ENCODE measurements at places on chromosomes 4 and X.

GRCh38 chr4:127575888-127576287, 56.9 kb upstream of the INTU start:
- no peak for DNase-seq

DNA sequence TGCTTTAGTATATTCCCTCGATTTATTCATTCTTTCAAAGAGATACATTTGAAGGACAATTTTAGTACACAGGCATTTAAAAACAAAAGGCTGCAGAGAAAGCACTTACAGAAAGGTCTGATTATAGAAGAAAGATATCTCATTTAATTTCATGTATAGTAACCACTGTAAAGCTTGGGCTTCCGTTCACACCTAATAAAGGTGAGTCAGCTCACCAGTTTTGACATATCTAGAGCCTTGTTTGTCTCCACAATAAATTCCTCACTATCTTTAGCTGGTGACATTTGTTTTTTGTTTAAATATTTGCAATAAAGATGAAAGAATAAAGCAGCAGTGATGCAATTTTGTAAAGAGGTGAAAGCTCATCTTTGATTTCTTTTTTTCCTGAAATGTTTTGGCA, 1.1 kb upstream of the EPHA5 start:
- DNase-seq, result peak; percentile 1

- DNase-seq, result no peak
Observed at GRCh38 chrX:73913580-73913979, 350.6 kb downstream of the CHIC1 start.

DNA sequence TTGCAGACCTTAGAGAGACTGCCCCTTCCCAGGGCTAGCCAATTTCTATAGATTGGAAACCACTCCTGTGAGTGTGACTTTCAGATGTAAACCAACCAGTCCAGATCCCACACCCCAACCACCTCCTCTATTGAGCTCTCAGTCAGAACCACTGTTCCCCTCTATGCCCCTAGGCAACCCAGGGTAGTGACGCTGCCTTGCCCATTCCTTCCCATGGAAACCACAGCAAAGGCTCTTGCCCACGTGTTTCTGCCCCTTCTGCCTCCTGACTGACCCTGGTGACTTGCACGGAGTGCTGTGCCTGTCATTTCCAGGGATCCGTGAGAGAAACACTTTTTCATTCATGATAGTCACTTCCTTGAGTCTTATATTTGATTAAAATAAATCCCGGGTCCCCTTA, 32.4 kb downstream of the CYTL1 start:
- DNase-seq, result no peak

- DNase-seq, result no peak
Observed at GRCh38 chr4:123163501-123163900, 233.1 kb upstream of the SPRY1 start.

Data from DMS53 (cell line).